ENCODE measurements at places on chromosomes 5 and 9.

DNA sequence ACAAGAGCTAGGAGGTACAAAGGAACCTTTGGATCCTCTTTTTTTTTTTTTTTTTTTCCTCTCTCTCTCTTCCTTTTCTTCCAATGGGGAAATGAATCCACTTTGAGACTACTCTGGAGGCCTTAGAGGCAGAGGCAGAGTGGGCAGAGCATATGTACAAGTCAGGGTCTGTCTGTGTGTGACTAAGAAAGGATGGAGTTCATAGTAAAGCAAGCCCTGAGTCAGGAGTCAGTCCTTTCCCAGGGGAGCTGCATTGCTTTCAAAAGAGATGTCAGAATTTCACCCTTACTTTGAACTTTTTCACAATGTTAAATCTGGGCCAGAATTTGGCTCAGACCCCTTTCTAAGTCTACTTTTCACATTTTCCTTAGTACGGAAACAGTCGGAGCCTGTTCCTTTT, 792.4 kb upstream of the C9orf72 start:
- DNase-seq, result no peak

DNA sequence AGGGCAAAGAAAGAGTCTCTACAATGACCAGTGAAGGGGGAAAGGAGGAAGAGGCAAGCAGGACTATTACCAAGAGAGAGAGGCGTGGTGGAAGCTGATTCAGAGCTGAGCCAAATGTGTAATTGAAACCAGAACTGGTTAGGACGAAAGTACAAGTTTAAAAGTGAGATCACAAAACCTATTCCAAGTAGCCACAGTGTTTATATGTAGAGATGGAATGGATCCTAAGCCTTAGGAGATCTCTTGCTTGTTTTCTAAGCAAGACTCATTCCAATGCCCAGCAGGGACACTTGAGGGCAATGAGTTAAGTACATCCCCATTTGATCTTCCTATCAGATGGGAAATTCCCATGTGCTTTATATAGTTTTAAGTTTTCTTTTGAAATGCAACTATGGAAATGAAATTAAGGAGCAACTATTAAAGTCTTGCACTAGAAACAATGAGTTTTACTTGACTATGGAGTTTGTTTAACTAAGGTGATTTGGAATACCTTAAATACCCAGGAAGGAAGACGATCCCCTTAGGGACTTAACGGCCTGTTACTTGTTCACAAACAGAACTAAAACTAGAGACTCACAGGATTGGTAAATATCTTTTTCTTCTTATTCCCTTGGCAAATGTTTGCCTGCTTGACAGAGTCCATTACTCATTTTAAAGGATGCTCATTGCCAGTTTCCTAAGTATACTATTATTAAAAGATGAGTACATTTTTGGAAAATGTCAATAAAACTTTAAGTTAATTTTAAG, 51.1 kb upstream of the SNX2 start:
- no peak for DNase-seq

GRCh38 chr9:77011973-77012821, 7.3 kb upstream of the FOXB2 start:
- DNase-seq, result peak; percentile 22

- DNase-seq, result no peak
These were observed 199.9 kb downstream of the PIK3R1 start for GRCh38 chr5:68415177-68416085.

GRCh38 chr5:103145196-103145595, 25.1 kb downstream of the PPIP5K2 start:
- no peak for DNase-seq

DNA sequence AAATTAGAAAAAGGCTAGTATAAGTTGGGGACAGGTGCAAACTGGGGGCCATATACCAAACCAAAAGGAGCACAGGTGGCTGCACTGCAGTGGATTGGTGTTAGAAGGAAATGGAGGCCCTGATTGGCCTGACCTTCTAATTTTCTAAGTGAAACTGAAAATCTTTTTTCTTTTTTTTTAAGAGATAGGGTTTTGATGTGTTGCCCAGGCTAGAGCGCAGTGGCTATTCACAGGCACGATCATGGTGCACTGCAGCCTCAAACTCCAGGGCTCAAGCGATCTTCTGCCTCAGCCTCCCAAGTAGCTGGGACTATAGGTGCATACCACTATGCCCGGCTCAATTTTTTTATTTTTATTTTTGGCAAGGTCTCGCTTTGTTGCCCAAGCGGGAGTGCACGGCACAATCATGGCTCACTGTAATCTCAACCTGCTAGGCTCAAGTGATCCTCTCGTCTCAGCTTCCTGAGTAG, 9.8 kb upstream of the CCDC69 start:
- no peak for DNase-seq

DNA sequence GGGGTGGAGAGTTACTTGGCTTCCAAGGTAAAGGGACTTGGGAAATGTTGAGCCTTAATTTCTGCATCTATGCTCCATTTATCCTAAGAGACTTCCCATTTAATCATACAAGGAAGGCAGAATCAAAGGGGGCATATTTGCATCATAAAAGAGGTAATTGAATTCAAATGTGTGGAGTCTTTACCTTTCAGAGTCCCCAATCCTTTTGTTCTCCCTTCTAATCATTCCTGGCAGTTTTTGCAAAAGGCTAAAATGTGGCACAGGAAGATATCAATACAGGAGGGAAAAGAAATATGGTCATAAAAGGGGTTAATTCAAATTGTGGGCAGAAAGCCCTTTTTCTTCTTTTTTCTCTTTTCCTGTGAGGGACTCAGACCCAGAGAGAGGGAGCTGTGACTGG, 69.5 kb downstream of the SFXN1 start:
- no peak for DNase-seq

- no peak for DNase-seq
These were observed 838.0 kb upstream of the DMAC1 start for GRCh38 chr9:8637626-8638025.

GRCh38 chr5:168931638-168932345, 352.6 kb upstream of the PANK3 start:
- DNase-seq, result no peak

GRCh38 chr5:135323701-135324132, 75.3 kb downstream of the MACROH2A1 start:
- DNase-seq, result no peak

GRCh38 chr9:751137-752051, 90.1 kb upstream of the DMRT1 start:
- no peak for DNase-seq

GRCh38 chr5:157734436-157734835, 3.2 kb downstream of the THG1L start:
- no peak for DNase-seq

GRCh38 chr9:722388-722980, 119.0 kb upstream of the DMRT1 start:
- no peak for DNase-seq

GRCh38 chr9:130931508-130932254, 7.4 kb downstream of the FIBCD1 start:
- DNase-seq, result no peak

DNA sequence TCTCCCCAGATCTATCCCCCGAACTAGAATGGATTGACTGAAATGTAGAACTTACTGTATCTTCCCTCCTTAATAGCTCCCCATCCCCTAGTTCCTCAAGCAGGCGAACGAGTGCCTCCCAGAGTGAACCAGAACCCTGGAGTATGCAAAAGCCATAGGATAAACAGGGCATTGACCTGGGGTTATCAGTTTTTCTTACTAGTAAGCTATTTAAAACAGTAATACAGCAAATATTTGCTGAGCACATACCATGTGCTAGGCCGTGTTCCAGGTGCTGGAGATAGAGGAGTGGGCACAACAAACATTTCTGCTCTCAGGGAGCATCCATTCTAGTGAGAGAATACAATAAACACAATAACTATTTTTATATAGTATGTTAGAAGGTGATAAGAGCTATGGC, 1.8 kb downstream of the SKP2 start:
- no peak for DNase-seq

- no peak for DNase-seq
These were observed 505.1 kb downstream of the TLR4 start for GRCh38 chr9:118209343-118209742.

- DNase-seq, result no peak
These were observed 95.3 kb upstream of the SLC12A2 start for GRCh38 chr5:127988146-127988760.

DNA sequence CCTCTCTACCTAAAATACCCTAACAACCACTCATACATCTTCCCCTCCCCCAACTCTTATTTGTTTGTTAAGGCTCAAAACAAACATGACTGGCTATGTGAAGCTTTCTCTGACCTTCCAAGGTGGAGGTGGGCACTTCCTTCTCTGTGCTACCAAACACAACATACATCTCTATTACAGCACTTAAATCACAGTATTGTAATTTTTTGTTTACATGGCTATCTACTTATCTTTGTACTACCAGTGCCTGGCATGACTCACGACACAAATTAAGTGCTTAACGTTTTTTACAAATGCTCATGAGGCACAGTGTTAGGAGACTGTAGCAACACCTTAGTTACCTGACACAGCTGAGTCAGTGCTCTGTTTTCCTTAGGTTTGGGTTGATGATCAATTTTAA, 18.6 kb downstream of the HOMER1 start:
- no peak for DNase-seq

GRCh38 chr5:178772351-178772750, 41.9 kb upstream of the ZNF354A start:
- no peak for DNase-seq

GRCh38 chr9:20310024-20310423, 312.3 kb downstream of the MLLT3 start:
- no peak for DNase-seq

GRCh38 chr9:71608825-71609447, 159.4 kb downstream of the CEMIP2 start:
- DNase-seq, result no peak

DNA sequence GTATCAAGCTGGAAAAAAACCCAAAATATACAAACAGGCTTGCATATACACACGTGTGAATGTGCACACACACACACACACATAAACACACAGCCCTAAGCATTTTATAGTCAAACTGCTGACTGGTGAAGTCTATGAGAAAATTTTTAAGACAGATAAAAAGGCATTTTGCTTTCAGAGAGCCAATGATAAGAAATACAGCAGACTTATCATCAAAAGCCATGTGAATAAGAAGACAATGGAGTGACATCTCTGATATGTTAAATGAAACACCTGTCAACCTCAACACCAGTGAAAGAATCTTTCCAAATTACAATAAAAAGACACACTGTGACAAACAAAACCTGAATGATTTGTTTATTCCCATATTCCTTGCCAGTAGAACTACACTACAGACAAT, 233.3 kb downstream of the CDH9 start:
- no peak for DNase-seq

GRCh38 chr5:149826574-149826973, 96.5 kb downstream of the PPARGC1B start:
- DNase-seq, result no peak

DNA sequence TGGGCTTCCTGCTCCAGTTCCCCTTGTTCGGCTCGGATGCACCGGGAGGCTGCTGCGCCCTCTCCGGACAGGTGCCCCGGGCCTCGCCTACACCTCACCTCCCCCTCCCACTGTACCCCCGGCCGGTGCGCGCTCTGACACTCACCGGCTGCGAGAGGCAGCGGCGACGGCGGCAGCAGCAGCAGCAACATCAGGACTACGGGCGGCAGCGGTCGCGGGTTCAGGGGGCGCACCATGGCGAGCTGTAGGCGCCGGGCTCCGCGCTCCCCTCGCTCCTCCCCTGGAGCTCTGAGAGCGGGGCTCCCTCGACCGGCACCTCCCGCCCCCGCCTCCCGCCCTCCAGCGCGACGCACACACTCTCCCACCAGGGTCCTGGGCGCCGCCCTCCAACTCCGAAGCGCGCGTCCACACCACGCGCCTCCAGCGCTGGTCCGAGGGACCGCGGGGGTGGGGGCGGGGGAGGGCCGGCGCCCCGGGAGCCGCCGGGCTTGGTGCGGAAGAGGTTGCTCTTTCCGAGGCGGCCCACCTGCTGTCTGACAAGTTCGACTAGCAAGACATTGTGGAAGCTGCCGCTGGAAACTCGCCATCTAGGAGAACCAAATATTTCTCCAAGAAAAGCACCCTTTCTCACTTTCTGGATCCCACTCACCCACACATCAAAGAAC, at the start of gene GFRA3:
Gene GFRA3 (minus strand): TSS at position 433 of the 665 bp plus-strand sequence. CDS start 197 bp downstream, at position 236.
- DNase-seq, result no peak

- DNase-seq, result no peak
These were observed 401.2 kb downstream of the KIAA0825 start for GRCh38 chr5:94217216-94217615.

DNA sequence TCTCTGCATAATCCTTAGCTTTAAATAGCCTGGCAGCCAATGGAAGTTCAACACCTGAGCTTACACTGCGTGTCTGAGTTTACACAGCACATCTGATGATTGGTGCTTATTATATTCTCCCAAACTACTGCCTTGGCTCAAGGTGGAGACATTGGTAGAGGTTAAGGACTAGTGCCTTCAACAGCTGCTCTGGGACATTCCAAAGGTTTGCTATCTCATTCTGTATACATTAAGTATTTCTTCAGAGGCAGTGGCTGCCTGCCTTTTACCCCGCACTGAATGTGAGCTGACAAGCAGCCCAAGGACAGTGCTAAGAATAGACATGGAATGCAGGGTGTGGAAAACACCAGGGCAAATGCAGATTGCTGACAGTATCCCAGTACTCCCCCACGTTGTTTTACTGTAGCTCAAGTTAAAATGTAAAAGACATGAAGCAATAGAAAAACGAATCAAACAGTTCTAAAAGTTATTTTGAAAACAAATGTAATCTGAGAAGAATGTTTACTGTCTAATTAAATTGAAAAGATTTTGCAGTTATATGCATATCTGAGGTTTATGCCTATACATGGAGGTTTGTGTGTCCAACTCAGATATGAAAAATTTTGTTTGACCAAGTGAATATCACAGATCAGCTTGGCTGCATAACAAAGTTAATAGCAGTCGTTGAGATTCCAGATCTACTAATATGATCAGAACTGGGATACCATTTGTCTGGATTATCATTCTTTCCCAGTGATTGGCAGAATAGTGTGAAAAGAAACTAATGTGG, 1.8 kb downstream of the HSPB3 start:
- DNase-seq, result no peak

DNA sequence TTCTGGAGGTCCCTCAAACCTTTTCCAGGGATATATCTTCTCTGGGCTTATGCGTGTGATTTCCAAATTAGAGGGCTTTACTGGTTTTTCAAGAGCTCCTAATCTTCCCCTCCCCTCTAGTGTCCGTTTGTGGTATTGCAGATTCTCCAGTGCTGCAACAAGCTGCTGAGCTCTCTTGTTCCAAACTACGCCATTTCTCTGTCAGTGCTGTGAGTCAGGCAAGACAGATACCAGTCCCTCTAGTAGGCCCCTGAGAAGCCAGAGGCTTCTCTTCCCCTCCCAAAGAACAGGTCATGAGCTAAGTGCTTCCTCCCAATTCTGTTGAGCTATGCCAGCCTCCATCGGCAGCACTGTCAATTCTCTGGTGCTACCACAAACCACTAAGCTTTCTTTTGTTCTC, 149.5 kb downstream of the FANCC start:
- DNase-seq, result peak; percentile 22

- DNase-seq, result no peak
These were observed 37.7 kb downstream of the NR4A3 start for GRCh38 chr9:99859243-99859980.

All from T follicular helper cell (primary cell).